ENCODE measurements at places on chromosomes 2 and 18. TPM values are rescaled to one million over a fixed set of nuclear protein-coding genes. Genes with fewer than 3 reads are reported as not detected.

DNA sequence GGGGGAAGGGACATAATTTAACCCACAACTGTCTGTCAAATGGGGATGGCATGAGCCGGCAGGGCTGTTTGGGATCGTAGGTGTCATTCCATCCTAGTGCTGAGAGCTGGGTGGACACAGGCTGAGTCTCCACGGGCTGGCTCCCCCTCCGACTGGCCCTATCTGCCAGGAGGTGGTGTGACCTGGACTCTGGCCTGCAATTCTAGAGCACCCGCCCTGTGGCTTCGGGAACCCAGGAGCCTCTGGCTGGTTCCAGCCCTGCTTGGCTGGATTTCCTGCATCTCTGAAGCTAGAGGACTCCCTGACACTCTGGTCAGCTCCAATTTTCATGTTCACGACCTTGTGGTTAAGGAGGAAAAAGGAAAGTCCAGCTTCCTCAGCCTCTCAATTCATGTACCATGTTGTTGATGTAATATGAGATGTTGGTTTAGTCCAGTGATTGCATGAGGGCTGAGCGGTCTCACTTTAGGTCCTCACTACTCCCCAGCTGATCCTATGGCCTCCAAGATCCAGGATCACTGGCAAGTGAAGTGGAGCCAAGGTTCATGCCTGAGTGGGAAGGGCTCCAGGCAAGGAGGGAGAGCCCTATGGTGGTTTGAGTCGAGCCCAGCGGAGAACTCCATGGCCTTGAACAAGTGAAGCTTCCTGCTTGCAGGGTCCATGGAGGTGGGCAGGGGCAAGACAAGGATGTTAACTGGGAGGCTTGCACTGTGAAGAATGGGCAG, 169.1 kb downstream of the NDUFA10 start:
- H3K36me3 ChIP-seq: no peaks in the 10 kb centered on the region
- no peak overlapping the region for H3K27ac ChIP-seq
- no peaks in the 10 kb centered on the region for H3K27me3 ChIP-seq
- H3K4me3 ChIP-seq: no peak overlapping the region
- no peak for DNase-seq

GRCh38 chr2:42859006-42859552, 66.7 kb upstream of the HAAO start:
- DNase-seq: peak; percentile 63
- H3K36me3 ChIP-seq: no peaks in the 10 kb centered on the region
- H3K27ac ChIP-seq: no peak overlapping the region
- H3K4me3 ChIP-seq: no peak overlapping the region
- no peaks in the 10 kb centered on the region for H3K27me3 ChIP-seq
- H3K4me1 ChIP-seq: no peaks in the 10 kb centered on the region

DNA sequence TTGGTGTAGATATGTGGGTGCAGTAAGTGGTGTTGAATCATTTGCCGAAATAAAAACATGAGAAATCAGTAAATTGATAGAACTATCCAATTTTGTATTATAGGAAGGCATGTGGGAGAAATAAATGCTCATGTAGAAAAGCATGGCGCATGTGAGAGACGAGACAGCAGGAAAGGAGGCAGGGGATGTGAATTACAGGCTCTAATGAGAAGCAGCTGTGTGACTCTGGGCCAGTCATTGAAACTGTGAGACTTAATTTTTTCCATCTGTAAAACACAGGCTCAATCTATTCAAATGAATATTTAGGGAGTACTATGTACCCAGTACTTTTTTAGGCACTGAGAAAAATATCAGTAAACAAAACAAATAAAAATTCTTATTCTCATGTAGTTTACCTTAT, 42.6 kb upstream of the MAP3K20 start:
- H3K27ac ChIP-seq: no peak overlapping the region
- no peak for DNase-seq
- no peak overlapping the region for H3K4me3 ChIP-seq
- H3K4me1 ChIP-seq: no peaks in the 10 kb centered on the region

GRCh38 chr2:69639266-69639665, 4.3 kb downstream of the AAK1 start:
- H3K27ac ChIP-seq: no peak overlapping the region
- no peak overlapping the region for H3K4me3 ChIP-seq
- no peak for DNase-seq
- peaks cover 29% of the 10 kb centered on the region for H3K4me1 ChIP-seq

- H3K4me3 ChIP-seq: no peak overlapping the region
- no peaks in the 10 kb centered on the region for H3K4me1 ChIP-seq
- H3K27ac ChIP-seq: no peak overlapping the region
- no peaks in the 10 kb centered on the region for H3K36me3 ChIP-seq
Measured at GRCh38 chr18:6055711-6056110, 160.4 kb upstream of the TMEM200C start.

TSPYL6 gene
- not detected for total RNA-seq

GRCh38 chr18:49520661-49521145, 33.7 kb upstream of the C18orf32 start:
- H3K27me3 ChIP-seq: no peaks in the 10 kb centered on the region
- H3K4me1 ChIP-seq: no peaks in the 10 kb centered on the region
- no peaks in the 10 kb centered on the region for H3K36me3 ChIP-seq
- no peak overlapping the region for H3K4me3 ChIP-seq

CERS6 gene
- total RNA-seq: 13.4 TPM

DNA sequence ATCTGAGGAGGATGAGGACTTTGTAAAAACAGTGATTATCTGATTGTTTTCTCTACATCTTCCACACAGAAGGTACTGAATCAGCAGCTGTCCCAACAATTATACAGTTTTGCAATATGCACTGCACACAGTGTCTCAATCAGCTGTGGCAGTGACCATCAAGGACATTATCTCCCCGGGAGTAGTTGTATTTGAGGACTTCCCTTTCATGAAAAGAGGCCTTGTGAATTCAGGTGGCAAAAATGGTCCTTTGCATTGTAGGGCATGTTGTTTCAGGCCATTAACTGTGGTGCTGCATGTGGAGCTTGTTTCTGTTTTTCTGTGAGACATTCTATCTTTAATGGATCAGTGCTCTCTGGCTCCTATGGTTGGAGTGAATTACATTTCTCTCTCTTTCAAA, 779.4 kb upstream of the FSHR start:
- H3K4me3 ChIP-seq: no peak overlapping the region
- H3K27me3 ChIP-seq: no peaks in the 10 kb centered on the region
- DNase-seq: no peak
- H3K36me3 ChIP-seq: no peaks in the 10 kb centered on the region

CHRNG gene
- total RNA-seq: not detected

GRCh38 chr2:714005-714741, 37.0 kb upstream of the TMEM18 start:
- no peaks in the 10 kb centered on the region for H3K27me3 ChIP-seq
- H3K27ac ChIP-seq: no peak overlapping the region
- no peak overlapping the region for H3K4me3 ChIP-seq
- H3K4me1 ChIP-seq: no peaks in the 10 kb centered on the region
- DNase-seq: no peak

AP1S3 gene
- total RNA-seq: not detected
